Stimulated activated CD4-positive, alpha-beta T cell treated with anti-CD3 and anti-CD28 coated beads, Interleukin-4, amount 100 ng/mL, for 1 hour (primary cell): ENCODE measurements at places on chromosomes 4 and X.

DNA sequence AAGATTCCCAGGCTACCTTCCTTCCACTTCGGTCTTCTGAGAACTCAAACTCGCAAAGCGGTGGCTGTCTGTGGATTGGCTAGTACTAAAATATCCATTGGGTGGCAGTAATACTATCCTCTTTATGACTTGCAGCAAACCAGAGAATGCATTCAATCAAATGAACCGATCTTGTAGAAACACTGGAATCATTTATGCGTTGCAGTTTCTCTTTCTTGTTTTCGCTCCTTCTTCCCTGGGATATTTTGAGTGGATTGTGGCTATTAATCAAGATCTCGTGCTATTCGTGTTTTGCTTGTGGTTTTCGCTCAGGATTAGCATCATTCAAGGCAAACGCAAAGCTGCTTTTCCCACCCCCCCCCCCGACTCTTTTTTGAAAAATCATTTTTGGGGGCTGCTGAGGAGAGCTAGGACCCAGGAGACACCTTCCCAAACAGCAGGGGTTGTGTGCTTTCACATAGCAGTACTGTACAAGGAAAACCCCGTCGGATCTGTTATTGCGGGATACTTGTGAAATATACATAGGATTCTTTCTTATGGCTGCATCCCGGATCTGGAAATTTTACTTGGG, at the start of gene IL1RAPL1:
TSS of gene IL1RAPL1 (plus strand) at position 466 of the 571 bp plus-strand sequence.
- DNase-seq = no peak

DNA sequence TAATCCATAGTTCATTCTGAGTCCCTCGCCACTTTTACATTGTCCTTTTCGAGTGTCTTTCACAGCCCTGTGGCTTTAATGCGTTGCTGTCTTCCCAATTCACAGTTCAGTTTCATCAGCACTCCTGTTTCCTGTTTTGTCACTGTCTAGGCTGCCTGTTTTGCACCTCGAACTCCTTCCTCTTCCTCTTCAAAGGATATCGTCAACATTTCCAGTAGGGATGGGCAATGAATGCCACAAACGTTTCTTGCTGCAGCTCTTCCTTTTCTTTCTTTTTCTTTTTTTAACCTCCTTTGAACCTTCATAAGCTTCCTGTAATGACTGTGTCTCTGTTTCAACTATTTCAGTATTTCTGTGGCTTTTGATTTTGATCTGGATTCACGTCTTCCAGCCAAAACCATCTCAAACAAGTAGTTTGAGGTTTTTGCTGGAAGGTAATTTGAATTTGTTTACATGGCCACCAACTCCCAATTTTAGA, 105.4 kb downstream of the ANXA3 start:
- no peak for DNase-seq

DNA sequence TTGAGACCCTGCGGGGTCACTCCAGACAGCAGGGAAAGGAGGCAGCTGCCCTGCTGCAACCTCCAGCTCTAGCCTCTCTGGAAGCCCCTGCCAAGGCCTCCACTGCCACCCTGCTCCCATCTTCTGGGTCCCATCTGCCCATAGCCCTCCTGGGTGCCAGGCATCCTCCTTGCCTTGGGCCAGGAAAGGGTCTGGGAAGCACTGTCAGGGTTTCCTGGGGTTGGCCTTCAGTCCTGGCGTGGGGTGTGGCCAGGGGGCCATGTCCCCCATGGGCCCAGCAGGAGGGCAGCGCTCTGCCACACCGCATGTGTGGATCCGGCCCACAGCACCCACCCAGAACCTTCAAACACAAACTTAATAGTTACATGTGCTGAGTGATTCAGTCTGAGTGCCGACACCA, 3.4 kb upstream of the CPLX1 start:
- DNase-seq = no peak

DNA sequence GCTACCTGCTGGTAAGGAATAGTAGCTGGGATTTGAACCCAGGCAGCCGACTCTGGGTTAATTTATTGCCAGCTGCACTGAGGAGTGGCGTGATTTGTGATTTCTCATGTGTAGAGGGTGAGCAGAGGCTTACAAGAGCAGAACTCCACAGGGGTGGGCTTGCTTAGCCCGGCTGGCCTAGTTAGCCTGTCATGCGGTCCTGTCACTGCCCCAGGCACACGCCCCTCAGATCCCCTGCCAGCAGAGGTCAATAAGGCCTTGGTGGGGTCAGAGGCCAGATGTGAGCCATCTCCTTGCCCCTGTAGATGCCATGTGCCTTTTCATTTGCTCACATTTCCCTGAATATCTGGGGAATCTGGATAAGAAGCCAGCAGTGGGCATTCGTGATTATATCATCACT, 13.4 kb downstream of the NSDHL start:
- no peak for DNase-seq

GRCh38 chr4:92299152-92299551, 4.6 kb upstream of the GRID2 start:
- DNase-seq = no peak

DNA sequence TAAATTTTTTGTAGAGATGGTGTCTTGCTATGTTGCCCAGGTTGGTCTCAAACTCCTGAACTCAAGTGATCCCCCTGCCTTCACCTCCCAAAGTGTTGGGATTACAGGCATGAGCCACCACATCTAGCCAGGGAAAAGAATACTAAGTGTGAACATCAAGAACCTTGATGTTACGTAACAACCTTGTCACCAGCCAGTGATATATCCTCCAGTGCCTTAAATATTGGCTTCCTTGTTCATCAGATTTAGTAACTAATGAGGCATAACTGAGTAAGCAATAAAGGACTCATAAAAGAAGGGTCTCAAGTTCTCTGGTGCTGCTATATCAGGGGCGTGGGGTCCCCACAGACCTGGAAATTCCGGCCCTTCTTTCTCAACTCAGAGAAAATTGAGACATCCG, 60.5 kb upstream of the ENPEP start:
- DNase-seq = no peak

- no peak for DNase-seq
Observed at GRCh38 chrX:4844376-4844775, 1130.9 kb upstream of the PRKX start.

DNA sequence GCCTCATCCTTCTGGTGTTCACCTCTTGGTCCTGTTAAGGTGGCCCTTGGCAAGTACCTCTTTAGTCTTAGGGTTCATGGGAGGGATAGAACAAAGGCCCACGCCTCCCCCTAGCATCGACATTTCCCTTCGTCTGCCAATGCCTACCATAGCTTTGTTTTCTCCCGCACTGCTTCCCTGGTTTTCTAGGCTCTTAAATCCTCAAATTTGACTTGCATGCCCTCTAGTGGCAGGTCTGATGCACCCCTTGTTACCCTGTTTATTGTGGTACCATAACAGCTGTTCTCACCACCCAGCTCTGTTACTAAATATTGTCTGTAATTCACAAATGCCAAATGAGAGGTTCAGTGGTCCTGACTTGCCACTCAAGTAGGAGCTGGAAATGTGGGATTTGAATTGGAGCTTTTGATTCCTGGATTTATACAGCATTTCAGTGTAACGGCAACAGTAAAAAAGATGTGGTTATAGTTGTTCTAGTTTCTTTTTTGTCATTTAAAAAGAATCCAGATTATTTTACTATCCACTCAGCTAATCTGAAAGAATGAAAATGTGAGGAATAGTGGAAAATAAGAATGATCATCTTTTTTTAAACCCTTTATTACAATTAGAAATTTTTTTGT, 100.1 kb downstream of the REPS2 start:
- DNase-seq = peak; percentile 5

GRCh38 chrX:30597216-30598012, 19.8 kb upstream of the TASL start:
- no peak for DNase-seq

DNA sequence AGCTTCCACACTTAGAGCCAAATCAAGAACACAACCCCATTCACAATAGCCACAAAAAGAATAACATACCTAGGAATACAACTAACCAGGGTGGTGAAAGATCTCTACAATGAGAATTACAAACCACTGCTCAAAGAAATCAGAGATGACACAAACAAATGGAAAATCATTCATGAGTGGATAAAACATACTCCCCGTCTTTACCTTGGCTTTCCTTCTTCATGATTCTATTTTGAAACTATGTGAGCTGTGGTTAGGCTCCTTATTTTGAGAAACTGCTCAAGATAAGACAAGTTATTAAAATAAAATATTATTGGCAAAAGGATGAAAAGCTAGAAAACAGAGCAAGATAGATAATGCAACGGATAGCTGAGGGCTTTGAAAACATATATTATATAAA, 598.1 kb upstream of the FAT1 start:
- no peak for DNase-seq
